ENCODE measurements at places on chromosomes 16 and 17.
A peak's percentile ranks its signal among the peaks of the same experiment; 100 is the strongest.

DNA sequence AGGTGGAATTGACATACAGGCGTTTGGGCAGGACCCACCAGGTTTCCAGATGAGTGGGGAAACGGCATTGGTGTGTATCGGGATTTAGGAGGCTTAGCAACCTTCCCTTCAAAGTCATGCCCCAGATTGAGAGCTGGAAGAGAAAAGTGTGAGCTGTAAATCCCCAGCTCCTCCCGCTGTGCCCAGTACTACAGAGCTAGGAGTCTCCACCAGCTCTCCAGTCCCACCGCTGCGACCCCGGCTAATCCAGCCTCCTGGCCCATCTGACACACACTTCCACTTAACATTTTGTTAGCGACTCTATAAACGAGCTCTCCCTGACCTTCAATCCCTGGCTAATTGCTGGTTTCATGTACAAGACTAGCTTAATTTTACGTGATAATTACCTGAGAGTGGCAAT lies 29.9 kb upstream of the LHX1 start:
- no peak for DNase-seq

DNA sequence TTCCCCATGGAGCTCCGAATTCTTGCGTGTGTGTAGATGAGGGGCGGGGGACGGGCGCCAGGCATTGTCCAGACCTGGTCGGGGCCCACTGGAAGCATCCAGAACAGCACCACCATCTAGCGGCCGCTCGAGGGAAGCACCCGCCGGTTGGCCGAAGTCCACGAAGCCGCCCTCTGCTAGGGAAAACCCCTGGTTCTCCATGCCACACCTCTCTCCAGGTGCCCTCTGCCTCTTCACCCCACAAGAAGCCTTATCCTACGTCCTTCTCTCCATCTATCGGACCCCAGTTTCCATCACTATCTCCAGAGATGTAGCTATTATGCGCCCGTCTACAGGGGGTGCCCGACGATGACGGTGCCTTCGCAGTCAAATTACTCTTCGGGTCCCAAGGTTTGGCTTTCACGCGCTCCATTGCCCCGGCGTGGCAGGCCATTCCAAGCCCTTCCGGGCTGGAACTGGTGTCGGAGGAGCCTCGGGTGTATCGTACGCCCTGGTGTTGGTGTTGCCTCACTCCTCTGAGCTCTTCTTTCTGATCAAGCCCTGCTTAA lies 617 bp upstream of the SENP3 start:
- DNase-seq: peak; percentile 74

DNA sequence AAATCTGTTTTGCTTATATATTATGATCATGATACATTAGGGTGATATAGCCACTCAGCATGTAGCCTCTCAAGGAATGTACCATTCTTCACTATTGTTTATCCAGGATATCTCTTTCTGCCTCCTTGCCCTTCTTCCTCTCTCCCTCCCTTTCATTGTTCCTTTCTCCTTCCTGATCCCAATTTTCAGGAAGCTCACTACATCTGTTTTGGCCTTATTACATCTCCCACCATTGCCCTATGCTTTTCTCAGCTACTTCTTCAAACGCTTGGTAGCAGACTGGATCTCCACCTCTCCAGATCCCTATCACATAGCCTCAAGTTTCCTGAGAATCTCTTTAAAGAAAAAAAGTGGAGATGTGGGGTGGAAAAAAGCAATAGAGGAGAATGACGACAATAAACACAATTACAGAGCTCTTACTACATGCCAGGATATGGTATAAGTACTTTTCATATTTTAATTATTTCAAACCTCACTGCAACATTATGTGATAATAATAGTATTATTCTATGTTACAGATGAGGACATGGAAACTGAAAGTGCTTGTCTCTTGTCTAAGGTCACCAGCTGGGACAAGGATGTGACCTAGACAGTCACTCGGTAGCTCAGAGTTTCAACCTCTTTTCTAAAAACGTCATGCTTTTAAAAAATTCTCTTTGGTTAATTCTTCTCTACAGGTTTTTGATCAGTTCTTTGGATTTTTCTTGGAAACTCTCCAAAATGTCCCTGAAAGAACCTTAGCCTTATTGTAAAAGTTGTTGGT lies 959.1 kb downstream of the CDH11 start:
- DNase-seq: no peak

GRCh38 chr16:83814659-83814985 lies 6.8 kb downstream of the HSBP1 start:
- DNase-seq: no peak

GRCh38 chr17:1611715-1612114 lies 16.9 kb downstream of the SLC43A2 start:
- no peak for DNase-seq

DNA sequence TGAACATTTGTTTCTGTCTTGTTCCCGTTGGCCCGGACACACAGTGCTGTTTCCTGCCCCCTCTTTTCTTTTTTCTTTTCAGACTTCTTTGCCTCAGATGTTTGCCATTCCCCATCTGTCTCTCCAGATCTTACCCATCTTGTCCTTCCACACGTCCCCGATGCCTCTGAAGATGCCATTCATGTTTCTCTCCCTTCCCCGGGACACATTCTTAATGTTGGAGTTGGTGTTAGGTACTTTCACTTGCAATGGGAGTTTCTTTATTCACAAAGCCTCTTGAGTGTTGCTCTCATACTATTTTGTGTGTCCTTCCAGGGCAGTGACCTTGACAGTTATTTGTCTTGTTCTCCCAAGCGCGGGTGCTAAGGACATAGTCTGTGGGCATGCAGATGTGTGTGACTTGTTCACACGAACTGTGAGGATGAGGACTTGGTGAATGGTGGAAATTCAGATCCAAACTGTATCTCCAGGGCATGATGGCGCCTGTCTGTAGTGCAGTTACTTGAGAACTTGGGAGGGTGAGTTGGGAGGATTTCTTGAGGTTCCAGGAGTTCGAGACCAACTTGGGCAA lies 8.3 kb downstream of the SEC14L1 start:
- no peak for DNase-seq

DNA sequence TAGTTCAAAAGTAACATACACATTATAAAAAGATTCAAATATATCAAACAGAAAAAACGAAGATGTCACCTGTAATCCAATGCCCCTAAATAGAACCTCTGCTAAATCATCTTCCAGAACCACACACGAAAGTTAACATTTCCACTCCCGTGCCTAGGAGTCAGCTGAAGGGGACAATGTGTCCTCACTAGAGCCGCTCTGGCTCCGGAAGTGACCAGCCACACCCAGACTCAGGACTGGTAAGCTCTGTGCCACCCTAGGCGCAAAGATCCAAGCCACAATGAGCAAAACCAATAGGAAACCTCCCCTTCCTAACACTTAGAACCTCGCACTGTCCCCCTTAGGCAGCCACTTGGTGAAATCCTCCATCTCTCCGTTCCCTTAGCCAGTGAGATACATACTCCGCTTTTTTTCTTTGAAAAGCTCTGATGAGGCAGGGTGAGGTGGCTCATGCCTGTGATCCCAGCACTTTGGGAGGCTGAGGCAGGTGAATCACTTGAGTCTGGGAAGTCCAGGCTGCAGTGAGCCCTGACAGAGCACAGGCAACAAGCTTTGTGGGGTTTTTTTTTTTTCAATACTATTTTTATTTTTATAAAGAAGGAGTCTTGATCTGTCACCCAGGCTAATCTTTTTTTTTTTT lies 11.8 kb downstream of the CTRB1 start:
- DNase-seq: no peak

DNA sequence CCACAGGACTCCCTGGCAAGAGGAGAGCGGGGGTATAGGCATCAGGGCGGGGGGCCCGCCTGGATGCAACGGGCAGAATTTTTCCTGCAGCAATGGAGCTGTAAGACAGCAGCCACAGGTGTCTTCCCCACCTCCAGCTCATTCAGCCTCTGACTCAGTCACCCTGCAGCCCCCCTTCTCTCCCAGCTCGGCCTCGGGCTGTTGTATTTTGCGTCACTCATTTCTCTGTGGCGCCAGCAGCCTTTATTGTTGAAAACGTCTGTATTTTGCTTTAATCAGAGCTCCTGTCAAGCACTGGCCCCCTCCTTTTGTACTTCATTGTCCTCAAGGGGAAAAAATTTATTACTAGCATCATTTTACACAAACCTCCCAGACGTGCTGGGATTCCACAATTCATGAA lies 117.7 kb downstream of the WSCD1 start:
- DNase-seq: peak; percentile 5

DNA sequence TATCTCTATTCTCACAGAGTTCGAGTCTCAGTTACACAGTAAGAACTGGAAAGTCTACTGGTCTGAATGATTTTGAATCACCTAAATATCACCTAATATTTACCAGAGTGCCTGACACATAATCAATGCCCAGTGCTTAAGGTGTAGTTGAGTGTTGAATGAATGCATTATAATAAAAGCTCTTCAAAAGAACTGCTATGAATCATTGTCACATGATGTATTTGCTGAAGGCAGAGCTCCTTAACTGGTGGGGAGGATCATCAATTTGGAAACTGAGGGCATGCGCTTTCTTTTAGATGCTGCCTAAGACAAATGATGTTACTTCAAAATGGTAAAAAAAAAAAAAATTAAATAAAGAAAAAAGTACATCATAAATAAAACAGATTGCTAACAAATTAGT lies 359.4 kb upstream of the KIF2B start:
- no peak for DNase-seq

DNA sequence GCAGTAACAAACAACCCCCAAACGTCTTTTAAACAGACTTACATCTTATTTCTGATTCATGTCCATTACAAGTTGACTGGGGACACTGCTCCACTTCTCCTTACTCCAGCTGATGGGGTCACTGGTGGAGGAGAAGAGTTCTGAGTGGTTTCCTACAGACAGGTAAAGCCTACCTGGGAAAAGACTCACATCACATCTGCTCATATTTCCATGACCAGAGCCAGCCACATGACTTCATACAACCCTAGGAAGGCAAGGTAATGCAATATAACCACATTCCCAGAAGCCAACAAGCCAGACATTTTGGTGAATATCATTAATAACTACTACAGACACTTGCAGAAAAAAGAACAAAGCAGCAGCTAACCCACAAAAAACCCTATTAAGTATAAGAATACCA lies 90.5 kb upstream of the IRX6 start:
- DNase-seq: no peak

DNA sequence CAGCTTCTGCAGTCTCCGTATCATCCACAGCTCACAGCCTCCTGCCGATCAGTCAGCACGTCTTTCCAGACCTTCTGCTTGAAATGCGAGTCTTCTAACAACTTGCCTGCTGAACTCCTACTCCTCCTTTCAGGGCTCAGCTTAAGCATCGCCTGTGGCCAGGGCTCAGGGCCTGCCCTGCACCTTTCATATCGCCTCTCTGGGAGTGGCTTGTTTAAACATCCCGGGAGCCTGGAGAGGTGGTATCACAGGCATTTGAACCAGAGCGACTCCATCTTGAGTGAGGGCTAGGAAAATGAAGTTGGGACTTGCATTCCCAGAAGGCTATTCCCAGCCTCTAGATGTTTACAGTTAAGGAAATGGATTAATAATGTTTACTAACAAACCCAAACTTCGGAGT lies 13.9 kb upstream of the CYB561 start:
- no peak for DNase-seq

GRCh38 chr17:69856946-69857345 lies 218.1 kb upstream of the KCNJ16 start:
- DNase-seq: no peak

- DNase-seq: no peak
These were observed 4.0 kb upstream of the TIMM22 start for GRCh38 chr17:992933-993332.

DNA sequence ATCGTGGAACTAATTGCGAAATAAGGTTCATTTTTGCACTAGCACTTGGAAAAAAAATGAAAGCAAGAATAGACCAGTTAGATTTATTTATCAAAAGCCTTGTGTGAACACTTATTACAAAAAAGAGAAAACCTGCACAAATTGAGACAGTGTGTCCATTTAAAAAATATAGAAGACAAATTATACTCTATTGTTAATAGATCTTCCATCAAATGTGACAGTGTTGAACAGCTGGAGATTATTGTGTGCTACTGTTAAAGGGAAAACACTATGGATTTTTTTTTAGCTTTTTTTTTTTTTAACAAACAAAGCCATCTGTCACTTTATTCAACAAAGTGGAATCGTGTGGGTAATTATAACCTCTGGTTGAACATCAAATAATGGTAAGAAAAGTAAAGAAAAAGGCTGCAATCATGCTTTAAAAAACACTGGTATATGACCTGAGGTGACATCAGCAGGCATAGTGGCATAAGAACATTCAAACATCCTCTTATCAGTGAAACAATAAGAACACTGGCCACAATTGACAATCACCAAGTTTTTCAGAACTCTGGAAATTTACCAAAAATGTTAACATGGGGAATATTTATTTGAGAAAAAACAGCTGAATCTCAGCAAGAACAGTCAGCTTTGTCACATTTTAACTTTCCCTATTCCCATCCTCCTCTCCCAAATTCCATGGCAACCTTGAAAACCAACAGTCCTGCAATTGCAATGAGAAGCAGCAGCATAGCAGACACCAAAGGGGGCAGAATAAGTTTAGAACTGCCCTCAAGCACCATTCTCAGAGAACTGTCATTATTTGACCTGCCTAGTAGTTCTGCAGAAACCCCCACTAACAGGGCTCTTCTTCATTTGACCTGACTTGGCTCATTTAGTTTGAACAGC lies 442.3 kb upstream of the MON1B start:
- no peak for DNase-seq

GRCh38 chr17:59329176-59330052 lies 2.0 kb upstream of the YPEL2 start:
- DNase-seq: peak; percentile 54

DNA sequence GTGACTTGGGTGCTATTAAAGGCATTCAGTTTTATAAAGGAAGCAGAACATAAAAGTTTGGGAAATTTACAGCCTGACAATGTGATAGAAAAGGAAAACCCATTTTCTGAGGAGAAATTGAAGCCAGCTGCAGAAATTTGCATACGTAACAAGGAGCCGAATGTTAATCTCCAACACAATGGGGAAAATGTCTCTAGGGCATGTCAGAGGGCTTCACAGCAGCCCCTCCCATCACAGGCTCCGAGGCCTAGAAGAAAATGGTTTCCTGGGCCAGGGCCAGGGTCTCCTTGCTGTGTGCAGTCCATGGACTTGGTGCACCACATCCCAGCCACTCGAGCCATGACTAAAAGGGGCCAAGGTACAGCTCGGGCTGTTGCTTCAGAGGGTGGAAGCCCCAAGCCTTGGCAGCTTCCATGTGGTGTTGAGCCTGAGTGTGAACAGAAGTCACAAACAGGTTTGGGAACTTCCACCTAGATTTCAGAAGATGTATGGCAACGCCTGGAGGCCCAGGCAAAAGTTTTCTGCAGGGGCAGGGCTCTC lies 23.9 kb upstream of the TOM1L1 start:
- no peak for DNase-seq

- no peak for DNase-seq
These were observed 157.3 kb downstream of the VPS53 start for GRCh38 chr17:557371-557770.

Measured in NCI-H345 (cell line).